Activated naive CD8-positive, alpha-beta T cell treated with anti-CD3 and anti-CD28 coated beads, Interleukin-2, amount 10 ng/mL, durations not matched to agents 7 days and 5 days (primary cell): ENCODE measurements at places on chromosomes 5 and 9.

DNA sequence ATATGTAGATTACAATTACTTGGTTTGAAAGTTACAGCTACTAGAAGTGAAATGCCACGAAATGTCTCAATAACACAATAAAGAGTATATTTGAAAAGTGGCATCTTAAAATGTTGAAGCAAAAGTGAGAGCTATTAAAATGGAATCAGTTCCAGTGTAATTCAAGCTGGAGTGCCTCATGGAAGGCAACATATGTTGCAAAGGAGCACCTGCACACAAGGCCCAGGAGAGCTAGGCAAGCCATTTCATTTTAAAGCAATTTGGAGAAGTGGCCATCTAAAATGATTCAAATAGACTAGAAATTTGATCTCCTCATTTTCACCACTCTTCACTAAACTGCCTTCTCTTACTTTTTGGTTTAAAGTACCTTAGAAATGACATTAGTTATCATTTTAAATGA is 167.8 kb downstream of the GABRB2 start:
- no peak for DNase-seq

DNA sequence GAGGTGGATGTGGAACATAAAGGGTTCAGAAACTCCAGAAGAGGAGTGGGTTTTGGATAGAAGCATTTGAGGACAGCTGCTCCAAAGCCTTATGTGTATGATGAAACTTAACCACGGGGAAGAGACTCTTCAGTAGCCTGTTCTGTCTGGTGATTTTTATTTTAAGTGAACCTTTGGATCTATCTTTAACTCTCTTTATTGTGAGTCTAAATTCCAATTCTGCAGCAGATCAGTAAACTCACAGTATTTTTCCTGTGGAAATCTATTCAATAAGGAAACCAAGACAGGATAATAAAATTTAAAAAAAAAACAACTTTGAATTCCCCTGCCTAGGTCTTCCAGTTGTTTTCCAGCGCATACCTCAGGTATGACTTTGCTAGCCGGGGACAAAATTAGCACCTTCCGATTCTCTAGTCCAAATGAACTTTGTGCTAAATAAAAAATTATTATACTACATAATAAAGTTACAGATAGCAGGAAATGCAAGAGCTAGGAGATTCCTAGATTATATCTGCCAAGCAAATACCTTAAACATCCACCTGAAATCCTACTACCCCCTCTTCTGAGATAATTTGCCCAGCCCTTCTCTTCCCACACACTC is 101.9 kb downstream of the NLN start:
- no peak for DNase-seq

GRCh38 chr9:21281275-21281674 is 23.8 kb downstream of the IFNA5 start:
- no peak for DNase-seq

DNA sequence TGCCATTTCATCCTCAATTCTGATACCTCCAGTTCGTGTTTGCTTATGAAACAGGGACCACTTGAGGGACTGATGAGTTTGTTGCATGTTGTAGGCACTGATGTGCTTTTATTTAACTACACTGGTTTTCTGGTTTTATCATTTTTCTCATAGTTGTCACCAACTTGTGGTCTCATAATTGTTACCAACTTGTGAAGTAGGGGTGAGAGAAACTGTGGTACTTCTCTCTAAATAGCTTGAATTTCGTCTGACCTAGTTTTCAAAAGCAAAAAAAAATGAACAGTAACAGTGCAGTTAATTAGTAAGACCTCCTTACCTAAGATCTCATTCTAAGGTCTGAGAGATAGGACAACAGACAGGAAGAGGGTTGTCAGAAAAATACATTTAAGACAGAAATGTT is 78.0 kb downstream of the ANXA2R start:
- DNase-seq = no peak

DNA sequence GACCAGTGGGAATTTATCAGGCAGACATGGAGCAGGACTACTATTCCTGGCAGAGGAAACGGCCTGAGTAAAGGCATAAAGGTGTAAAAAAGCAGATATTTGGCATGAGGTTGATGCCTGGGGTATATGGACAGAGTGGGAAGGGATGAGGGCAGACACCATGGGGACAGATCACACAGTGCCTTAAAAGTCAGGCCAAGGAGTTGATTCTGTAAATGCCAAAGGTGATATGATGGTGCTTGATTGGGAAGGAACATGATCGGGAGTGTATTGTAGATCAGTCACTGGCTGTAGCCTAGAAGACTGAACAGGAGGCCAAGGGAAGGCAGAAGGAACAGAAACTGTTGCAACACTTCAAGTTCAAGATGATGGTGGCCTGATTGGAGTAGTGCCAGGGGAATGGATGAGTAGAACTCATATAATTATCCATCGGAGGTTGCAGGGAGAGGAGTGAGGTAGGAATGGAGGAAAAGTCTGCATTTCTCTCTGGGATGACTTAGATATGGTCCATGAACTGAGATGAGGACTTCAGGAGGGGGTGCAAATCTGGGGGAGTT is 594.3 kb upstream of the KLF4 start:
- DNase-seq = no peak
